ENCODE measurements at places on chromosomes 7 and 10.

GRCh38 chr10:91219371-91220193, 881 bp upstream of the PCGF5 start:
- DNase-seq: no peak

DNA sequence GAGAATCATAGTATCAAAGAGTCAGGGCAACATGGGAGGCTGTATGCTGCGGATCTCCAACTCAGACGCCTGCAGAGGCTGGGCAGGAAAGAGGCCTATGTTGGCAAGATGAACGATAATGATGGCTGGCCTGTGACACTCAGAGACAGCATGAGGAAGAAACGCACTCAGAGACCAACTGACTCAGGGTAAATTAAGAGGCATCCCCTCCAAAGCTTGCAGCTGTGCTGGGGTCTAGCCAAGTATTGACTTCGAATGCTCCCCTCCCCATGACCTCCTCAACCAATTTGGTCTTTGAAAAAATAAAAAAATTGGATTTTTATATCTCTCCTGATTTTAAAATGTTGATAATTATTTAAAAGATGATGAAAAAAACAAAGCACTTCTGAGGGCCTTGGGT, 718.9 kb downstream of the GRID1 start:
- DNase-seq: no peak

DNA sequence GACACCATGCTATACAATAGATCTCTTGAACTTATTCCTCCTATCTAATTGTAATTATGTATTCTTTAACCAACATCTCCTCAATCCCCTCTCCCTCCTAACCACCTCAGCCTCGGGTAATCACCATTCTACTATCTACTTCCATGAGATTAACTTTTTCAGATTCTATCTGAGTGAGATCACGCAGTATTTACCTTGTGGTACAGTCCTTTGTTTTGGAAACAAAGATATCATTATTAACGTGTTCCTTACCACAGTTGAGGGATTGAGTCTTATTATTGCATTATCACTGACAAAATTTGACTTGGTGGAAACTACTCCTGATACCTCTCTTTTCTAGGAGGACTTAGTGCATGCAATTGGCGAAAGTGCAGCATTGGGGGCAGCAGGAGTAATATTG, 26.0 kb upstream of the HYAL4 start:
- DNase-seq: no peak

DNA sequence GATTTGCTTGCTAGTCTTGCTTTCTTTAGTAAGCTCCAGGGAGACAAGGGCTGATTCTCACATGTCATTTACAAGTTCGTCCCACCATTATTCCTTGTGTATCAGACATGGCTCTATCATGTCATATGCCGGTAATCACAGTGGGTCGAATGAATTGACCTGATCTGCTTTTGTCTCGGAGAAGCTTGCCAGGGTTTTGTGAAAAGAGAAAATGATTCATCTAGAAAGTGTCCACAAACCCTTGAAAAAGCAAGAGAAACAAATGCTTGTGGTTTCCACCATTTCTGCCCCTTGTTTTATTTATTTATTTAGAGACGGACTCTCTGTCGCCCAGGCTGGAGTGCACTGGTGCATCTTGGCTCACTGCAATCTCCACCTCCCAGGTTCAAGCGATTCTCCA, 278.5 kb downstream of the TCF7L2 start:
- DNase-seq: no peak

DNA sequence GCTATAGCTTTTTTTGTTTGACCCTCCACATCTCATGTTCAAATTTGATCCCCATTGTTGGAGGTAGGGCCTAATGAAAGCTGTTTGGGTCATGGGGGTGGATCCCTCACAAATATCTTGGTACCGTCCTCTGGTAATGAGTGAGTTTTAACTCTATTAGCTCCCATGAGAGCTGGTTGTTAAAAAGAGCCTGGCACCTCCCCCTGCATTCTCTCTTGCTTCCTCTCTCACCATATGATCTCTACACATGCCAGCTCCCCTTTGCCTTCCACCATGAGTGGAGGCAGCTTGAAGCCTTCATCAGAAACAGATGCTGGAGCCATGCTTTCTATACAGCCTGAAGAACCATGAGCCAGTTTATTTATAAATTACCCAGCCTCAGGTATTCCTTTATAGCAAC, 43.0 kb upstream of the IMMP2L start:
- DNase-seq: no peak

DNA sequence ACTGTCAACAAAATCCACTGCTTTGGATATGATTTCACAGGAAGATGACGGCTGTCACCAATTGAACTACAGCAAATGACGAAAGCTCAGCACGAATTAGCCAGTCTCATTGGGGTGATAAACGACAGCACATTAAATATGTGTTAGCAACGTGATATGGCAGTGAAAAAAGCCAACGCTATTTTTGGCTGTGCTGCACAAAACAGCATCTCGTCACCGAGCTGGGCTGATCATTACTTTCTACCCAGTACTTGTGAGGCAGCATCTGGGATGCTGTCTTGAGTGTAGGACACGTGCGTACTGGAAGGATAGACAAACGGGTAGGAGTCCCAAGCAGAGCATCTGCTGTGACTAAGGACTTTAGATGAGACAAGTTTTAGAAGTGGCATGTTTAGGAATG, 138.3 kb downstream of the EXOC4 start:
- DNase-seq: no peak

DNA sequence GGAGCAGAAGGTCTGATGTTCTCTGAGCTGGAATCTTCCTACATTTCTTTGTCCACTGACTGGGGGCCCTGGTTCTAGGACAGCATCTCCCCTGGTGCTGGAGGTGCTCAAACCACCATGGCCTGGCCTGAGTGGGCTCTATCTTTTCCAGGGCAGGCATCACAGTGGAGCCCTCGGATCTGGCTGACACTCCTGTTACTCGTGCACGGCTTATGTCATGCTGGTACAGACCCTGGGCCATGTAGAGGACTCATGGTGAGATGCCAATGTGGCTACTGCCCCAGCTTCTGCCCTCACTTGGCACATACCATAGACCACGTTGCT, 96.0 kb downstream of the HIPK2 start:
- no peak for DNase-seq

DNA sequence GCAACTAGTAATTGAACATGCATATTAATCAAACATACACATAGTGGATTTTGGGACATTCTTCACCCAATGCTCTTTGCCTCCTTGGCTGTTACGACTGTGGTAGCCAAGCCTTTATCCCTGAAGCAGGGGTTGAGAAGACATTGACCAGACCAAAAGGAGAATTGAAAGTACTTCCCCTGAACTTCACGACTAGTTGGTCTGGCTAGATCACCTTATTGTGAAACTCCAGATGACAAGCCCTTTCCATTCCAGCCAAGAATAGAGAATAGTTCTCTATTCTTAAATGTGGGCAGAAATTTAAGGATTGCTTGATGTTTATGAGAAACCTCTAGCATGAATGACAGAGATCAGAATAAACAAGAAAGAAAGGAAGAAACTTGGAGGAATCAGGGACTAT, 97.0 kb downstream of the LRMDA start:
- no peak for DNase-seq

- DNase-seq: no peak
These were observed 102.6 kb upstream of the TBX20 start for GRCh38 chr7:35356495-35356894.

- DNase-seq: no peak
These were observed 558 bp downstream of the ARHGAP22 start for GRCh38 chr10:48604039-48604990.

DNA sequence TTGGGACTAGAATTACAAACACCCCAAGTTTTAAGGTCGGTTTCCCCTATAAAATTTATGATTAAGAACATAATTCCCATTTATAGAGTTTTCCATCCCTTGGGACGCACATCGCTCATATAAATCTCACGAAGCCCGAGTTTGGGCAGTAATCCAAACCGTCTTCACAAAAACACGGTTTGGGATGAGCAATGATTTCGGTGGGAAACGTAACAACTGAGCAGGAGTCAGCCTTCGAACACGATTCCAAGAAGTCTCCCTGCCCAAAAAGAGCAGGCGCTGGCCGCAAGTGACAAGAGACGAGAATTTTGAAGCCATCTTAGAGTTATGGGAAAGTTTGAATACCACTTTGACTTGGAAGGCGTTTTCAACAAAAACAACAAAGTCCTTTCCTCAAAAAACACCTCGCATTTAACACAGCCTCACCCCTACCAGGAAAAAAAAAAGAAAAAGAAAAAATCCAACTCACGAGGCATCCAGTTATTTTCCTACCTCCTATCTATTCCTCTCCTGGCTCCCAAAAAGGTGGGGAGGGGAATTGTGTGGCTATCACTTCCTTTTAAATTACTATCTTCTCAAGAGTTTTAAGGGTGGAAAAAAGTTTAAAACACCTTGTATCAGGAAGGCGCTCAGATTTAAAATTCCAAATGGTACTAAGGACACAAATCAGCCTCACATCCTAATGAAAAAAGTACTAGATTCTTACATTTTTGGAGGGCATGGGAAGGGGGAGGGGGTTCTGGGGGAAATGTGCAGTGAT, 1.6 kb downstream of the SEPHS1 start:
- no peak for DNase-seq

GRCh38 chr10:30558411-30558810, 71.1 kb downstream of the LYZL2 start:
- DNase-seq: no peak

GRCh38 chr10:71396711-71397295, at the start of gene CDH23:
CDH23 (plus strand) TSS chr10:71396920; CDS start chr10:71439832, 42,912 bp downstream.
- DNase-seq: no peak

GRCh38 chr10:100968062-100968736, 1.1 kb upstream of the SEMA4G start:
- no peak for DNase-seq

- no peak for DNase-seq
These were observed 84.3 kb downstream of the ARHGAP22 start for GRCh38 chr10:48520594-48520993.

- no peak for DNase-seq
These were observed 83.9 kb upstream of the ITGB1 start for GRCh38 chr10:33041783-33042437.

DNA sequence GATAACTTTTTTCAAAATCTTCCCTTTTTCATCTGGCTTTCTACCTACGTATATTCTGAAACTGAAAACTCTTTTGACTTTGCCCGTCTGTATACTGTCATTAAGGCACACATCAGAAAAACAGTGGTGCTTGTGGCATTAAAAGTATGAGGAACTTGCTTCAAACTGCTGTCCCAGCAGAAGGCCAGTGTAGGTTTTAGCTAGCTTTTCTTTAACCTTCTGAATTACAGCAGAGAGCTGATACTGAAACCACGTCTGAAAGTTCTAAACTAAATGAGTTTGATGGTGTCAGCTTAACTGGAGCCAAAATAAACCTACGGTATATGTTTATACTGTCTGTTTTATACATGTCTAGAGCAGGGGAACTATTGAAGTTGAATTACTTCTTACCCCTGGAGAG, 283.4 kb downstream of the TFEC start:
- no peak for DNase-seq

DNA sequence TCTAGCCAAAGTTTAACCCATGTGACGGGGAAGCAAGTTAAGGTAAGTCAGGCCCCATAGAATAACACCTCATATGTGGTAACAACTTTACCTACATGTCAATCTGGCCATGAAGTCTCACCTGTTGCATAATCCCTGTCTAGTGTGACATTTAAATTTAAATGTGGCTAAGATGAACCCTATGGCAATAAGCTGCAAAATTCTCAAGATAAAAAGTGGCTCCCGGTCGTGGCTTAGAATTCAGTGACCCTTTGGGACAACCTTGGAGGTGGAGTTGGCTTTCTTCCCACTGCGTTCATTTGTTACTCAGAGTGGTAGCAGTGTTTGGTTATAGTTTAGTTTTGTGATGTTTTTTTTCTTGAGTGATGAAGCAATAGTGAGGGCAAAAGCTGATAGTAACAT, 90.6 kb downstream of the ARID5B start:
- DNase-seq: no peak

DNA sequence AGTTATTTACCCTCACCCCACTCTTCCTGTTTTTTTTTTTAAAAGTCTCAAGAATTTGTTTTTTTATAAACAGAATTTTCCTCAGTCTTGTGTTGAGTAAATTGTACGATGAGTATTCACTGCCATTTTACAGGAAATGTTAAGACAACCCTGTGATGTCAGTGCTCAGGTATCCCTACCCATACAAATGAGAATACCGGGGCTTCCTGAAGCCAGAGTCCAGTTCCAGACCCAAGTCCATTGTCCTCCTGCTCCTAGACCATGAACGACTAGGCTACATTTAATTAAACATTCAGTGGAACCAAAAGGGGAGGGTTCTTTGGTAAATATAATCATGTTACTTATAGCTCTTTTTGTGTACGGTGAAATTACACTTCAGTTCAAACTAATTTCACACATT, 79.2 kb downstream of the GNAI1 start:
- no peak for DNase-seq

- DNase-seq: no peak
These were observed at the start of gene GRM3 for GRCh38 chr7:86643561-86644281. GRM3 (plus strand) TSS chr7:86643909; CDS start chr7:86765146, 121,237 bp downstream.

DNA sequence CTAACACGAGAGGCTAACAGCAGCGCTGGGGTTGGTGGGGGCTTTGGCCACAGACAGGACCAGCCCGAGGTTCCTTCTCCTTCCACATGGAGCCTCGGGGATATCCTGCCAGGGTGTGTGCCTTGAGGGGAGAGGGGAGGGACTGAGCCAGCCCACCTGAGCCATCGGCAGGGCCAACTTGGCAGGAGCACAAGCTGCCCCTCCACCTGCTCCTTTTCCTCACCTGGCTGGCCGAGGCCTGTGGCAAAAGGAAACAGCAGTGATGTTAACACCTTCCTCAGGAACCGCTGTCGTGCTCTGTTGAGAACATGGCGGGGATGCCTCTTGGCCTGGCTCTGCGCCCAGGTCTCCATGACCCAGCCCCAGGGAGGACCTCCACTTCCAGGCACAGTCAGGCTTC, 255.1 kb upstream of the PPP2R2D start:
- DNase-seq: no peak

- no peak for DNase-seq
These were observed 622.0 kb downstream of the SORCS1 start for GRCh38 chr10:106542461-106542860.

DNA sequence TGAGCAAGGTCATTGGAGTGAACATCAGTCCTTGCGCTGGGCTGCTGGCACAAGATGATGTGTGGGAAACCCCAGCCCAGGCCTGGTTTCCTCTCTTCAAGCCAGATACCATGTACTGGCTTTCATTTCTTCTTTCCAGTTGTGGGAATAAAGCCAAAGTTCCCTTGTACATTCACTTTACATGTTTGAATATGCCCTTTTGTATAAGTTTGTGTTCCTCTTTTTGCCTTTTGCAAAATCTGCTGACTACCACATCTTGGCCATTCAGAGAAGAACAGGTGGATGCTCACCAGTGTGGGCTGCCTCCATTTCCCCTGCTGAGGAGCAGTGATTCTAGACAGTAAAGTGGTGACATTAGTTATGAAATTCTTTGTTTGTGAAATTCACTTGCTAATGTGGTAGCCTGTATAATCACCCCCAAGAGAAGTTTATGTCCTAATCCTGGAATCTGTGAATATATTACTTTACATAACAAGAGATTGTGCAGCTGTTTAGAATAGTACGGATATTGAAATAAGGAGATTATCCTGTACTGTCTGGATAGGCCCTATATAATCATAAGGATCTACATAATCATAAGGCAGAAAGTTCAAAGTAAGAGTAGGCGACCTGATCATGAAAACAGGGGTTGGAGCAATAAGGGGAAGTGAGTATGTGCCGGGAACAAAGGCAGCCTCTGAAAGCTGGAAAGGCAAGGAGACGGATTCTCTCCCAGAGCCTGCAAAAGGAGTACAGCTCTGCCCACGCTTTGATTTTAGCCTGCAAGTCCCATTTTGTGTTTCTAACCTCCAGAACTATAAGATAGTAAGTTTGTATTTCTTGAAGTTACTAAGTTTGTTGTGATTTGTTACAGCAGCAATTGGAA, 18.8 kb upstream of the AOAH start:
- no peak for DNase-seq

- no peak for DNase-seq
These were observed 3.7 kb upstream of the TRIP6 start for GRCh38 chr7:100863406-100863950.
